ENCODE measurements at places on chromosomes 6 and 20. TPM values are rescaled to one million over a fixed set of nuclear protein-coding genes. Genes with fewer than 3 reads are reported as not detected.

ADGRF5 gene
- total RNA-seq: 4.7 TPM

PLTP gene
- 97.1 TPM for total RNA-seq

HRH3 gene
- not detected for total RNA-seq

CRISP3 gene
- 541 TPM for total RNA-seq

FNDC11 gene
- 0.95 TPM for total RNA-seq

BPI gene
- total RNA-seq: 0.45 TPM

SH3BGRL2 gene
- total RNA-seq: 9.5 TPM

ABHD16B gene
- total RNA-seq: not detected

LY6G6F gene
- not detected for total RNA-seq

PNPLA1 gene
- not detected for total RNA-seq

GLP1R gene
- total RNA-seq: not detected

SIRPD gene
- not detected for total RNA-seq

ADGRB3 gene
- total RNA-seq: 0.72 TPM

SLC17A3 gene
- 0.93 TPM for total RNA-seq

PRR18 gene
- total RNA-seq: not detected

SULF2 gene
- 128 TPM for total RNA-seq

ALDH8A1 gene
- 0.97 TPM for total RNA-seq

CARMIL1 gene
- 11.1 TPM for total RNA-seq

ME1 gene
- total RNA-seq: 9.9 TPM

CST2 gene
- total RNA-seq: not detected

LGSN gene
- not detected for total RNA-seq

PERP gene
- 6.7 TPM for total RNA-seq

VIP gene
- 0.36 TPM for total RNA-seq

EPPIN gene
- total RNA-seq: not detected

HLA-DQA1 gene
- 4.4 TPM for total RNA-seq

ENPP1 gene
- total RNA-seq: 10.2 TPM

EPHA7 gene
- 2.0 TPM for total RNA-seq

EFCAB8 gene
- 0.20 TPM for total RNA-seq

AVP gene
- not detected for total RNA-seq

SEL1L2 gene
- total RNA-seq: 4.7 TPM

CD83 gene
- total RNA-seq: 22.2 TPM

EDN1 gene
- total RNA-seq: 7.8 TPM

TGM2 gene
- 320 TPM for total RNA-seq

MTFR2 gene
- 0.25 TPM for total RNA-seq

PACSIN1 gene
- total RNA-seq: 0.08 TPM

ATXN1 gene
- total RNA-seq: 29.4 TPM

MUC22 gene
- total RNA-seq: not detected

BPIFB2 gene
- not detected for total RNA-seq

LPIN3 gene
- 8.3 TPM for total RNA-seq

SYCP2L gene
- total RNA-seq: 1.2 TPM

KCNQ2 gene
- not detected for total RNA-seq

NT5E gene
- total RNA-seq: 46.4 TPM

COL12A1 gene
- total RNA-seq: 146 TPM

RRBP1 gene
- 96.2 TPM for total RNA-seq

TGM3 gene
- 0.10 TPM for total RNA-seq

HCRTR2 gene
- total RNA-seq: 0.11 TPM

NKX2-2 gene
- total RNA-seq: not detected
